ENCODE measurements at places on chromosomes 12 and 14. TPM values are rescaled to one million over a fixed set of nuclear protein-coding genes. Genes with fewer than 3 reads are reported as not detected.

Gene ACOT6
- not detected for total RNA-seq

DNA sequence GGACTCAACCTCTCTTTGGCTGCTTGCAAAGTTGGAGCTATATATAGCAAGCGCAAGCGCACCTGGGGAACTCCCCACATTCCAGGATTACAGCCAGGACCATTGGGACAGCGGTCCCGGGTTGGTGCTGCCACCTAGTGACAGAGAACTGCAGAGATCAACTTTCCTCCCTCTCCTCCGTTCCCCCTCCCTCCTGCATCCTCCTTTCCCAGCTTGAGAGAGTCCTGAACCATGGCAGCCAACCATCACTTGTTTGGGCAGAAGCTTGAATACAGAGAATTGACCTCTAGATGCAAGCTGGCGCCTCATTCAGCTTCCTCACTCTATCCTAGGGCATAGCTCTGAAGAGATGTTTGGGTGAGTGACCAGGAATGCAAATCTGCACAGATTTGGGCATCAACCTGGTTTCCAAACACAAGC is 17.4 kb upstream of the FLVCR2 start:
- no peak overlapping the region for H3K4me3 ChIP-seq
- no peaks in the 10 kb centered on the region for H3K36me3 ChIP-seq
- no peaks in the 10 kb centered on the region for H3K4me1 ChIP-seq
- DNase-seq = peak; percentile 52

GRCh38 chr12:41521872-41522379 is 333.8 kb downstream of the PDZRN4 start:
- no peak overlapping the region for H3K4me3 ChIP-seq
- H3K36me3 ChIP-seq = no peaks in the 10 kb centered on the region
- no peaks in the 10 kb centered on the region for H3K4me1 ChIP-seq
- H3K27me3 ChIP-seq = no peaks in the 10 kb centered on the region
- H3K27ac ChIP-seq = no peak overlapping the region
- DNase-seq = no peak

DNA sequence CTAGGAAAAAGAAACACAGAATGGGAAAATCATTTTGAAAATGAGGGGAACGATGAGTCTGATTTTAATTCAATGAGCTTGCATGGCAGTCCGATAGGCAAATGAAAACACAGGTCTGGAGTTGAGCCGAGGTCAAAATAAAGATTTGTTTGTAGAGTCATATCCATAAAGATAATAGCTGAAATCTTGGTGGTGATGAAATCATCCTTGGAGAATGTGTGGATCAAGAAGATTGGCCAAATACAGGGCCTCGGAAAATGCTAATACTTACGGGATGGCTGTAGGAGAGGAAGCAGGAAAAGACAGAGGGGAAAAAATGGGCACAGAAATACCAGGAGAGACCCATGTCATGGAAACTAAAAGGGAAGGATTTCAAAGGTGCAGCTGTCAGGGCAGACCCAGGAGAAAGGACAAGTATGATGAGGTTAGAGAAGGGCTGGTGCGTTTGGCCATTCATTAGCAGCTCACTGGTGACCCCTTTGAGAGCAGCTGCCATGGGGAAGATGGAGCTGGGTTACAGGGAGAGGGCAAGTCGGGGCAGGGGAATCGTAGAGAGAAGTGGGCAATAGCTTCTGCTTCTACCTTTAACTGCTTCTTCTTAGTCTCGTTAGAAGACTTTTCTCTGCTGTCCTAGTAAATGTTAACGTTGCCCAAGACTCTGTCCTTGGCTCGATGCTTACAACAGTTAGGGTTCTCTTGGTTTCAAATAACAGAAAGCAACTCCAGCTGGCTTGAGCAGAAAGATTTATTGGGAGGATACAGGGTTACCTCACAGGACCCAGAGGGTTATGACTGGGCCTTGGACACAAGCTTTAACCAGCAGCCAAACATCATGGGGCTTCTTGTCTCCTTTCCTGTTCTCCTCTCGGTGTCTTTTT is 161.8 kb downstream of the EFCAB11 start:
- no peak overlapping the region for H3K27ac ChIP-seq
- no peak for DNase-seq
- H3K27me3 ChIP-seq = no peaks in the 10 kb centered on the region
- H3K36me3 ChIP-seq = no peaks in the 10 kb centered on the region

GRCh38 chr12:30045171-30045570 is 261.4 kb upstream of the TMTC1 start:
- no peaks in the 10 kb centered on the region for H3K27me3 ChIP-seq
- H3K4me3 ChIP-seq = no peak overlapping the region
- DNase-seq = no peak

DNA sequence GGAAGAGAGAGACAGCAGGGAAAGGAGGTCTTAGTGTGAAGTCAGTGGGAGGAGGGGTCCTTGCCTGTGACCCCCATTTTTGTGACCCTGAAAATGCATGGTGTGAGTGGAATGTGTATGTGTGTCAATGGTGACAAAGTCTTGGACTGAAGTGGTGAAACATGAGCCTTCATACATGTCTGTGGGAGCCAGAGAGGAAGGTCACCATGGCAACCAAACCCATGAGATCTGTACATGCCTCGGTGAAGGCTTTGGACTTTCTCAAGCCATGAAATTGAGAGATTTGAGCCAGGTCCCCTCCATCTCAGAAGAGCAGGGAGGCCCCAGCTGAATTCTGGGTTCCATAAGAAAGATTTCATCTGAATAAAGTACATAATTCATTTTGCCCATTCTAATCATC is 108.7 kb downstream of the TTC8 start:
- H3K27ac ChIP-seq = no peak overlapping the region
- no peaks in the 10 kb centered on the region for H3K36me3 ChIP-seq
- no peaks in the 10 kb centered on the region for H3K27me3 ChIP-seq
- no peaks in the 10 kb centered on the region for H3K4me1 ChIP-seq
- no peak for DNase-seq

DNA sequence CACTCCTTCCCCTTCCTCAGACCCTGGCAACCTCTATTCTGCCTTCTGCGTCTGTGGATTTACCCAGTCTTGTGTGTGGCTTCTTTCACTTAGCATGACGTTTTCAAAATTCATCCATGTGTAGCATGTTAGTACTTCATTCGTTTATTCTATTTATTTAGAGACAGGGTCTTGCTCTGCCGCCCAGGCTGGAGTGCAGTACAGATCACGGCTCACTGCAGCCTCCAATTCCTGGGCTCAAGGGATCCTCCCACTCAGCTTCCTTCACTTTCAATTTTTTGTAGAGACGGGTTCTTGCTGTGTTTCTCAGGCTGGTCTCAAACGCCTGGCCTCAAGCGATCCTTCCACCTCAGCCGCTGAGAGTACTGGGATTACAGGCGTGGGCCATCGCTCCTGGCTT is 37.0 kb downstream of the B4GALNT3 start:
- no peak overlapping the region for H3K27ac ChIP-seq
- no peak overlapping the region for H3K4me3 ChIP-seq

Gene NTS
- total RNA-seq = not detected

Gene IAPP
- not detected for total RNA-seq

DNA sequence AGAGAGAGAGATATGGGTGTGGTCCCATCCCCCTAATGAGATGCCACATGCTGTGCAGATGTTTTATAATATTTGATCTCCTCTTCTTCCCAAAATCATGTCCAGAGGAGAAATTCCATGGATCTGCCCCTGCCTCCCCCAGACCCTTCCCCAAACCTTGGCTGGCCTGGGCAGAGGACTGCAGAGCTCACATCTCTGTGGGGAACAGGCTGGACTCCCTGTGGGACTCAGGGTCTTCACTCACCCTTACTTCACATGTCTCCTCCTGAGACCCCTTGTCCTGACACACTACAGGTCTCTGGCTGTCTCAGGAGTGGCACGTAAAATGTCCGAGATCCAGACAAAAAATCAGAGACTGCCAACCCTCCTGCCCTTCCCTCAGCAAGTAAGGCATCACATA is 76.0 kb upstream of the CAPRIN2 start:
- DNase-seq = no peak
- no peak overlapping the region for H3K27ac ChIP-seq
- no peak overlapping the region for H3K4me3 ChIP-seq
- no peaks in the 10 kb centered on the region for H3K36me3 ChIP-seq

GRCh38 chr12:111645433-111645832 is 40.3 kb downstream of the BRAP start:
- no peak overlapping the region for H3K4me3 ChIP-seq
- H3K27ac ChIP-seq = no peak overlapping the region
- DNase-seq = no peak
- H3K27me3 ChIP-seq = no peaks in the 10 kb centered on the region
- no peaks in the 10 kb centered on the region for H3K36me3 ChIP-seq

Gene FAM90A1
- total RNA-seq = not detected

Data from ovary (tissue), 10 donors.